ENCODE measurements at places on chromosomes 5 and 9.

DNA sequence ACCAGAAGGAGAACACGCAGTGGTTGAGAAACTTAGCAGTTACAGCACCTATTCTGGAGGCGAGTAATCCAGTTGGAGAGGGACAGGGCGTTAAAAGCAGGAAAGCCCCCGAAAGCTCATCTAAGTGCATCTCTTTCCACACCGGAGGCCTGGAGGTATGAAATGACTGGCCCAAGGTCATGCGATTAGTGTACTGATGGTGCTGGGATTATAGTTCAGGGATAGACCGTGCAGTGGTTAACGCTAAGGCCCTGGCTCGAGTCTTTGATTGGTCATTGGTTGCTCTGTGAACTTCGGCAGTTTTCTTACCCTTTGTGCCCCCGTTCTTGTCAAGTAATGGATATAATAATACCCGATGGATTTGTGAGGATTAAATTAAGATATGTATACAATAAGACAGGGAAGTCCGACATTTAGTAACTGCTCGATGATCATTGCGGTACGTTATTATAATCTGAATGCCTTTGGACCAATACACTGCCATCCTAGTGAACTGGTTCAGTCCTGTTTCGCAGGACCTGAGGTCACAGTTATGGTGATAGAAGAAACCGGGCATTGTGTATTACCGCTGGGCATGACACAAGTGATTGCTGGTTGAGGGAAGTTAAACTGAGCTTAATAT, 960 bp downstream of the CANX start:
- DNase-seq: no peak

- DNase-seq: no peak
Measured at GRCh38 chr5:35811108-35811741, 45.5 kb upstream of the IL7R start.

GRCh38 chr5:151592855-151593408, 1.8 kb upstream of the FAT2 start:
- no peak for DNase-seq

GRCh38 chr5:132002757-132003156, 8.7 kb downstream of the ACSL6 start:
- DNase-seq: no peak

GRCh38 chr5:619444-619843, 7.3 kb downstream of the CEP72 start:
- no peak for DNase-seq

- DNase-seq: no peak
Measured at GRCh38 chr9:21958833-21959232, 35.4 kb downstream of the CDKN2A start.

DNA sequence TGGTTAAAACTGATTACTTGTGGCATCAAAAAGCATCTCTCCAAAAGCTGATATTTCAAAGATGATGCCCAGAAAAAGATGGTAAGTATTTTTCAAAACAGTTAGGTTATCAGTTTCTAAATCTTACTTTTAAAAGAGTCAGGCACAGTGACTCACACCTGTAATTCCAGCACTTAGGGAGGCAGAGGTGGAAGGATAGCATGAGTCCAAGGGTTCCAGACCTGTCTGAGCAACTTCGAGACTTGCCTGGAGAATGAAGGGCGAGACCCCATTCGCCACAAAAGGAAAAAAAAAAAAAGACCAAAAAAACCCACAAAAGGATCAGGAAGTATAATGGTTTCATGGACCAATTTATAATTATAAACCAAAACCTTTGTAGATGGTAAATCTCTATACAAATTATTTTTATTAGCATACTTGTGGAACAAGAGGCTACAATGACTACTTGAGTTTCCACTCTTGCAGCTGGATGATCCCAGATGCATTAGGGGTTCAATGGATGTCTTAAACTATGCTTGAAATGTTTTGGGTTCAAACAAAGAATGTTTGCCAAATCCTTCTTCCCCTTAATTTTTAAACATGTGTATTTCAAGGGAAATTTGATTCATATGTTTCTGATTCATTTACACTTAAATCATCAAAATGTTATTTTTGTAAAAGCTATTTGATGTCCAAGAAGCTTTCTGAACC, 96.1 kb downstream of the ADAMTSL1 start:
- DNase-seq: no peak

DNA sequence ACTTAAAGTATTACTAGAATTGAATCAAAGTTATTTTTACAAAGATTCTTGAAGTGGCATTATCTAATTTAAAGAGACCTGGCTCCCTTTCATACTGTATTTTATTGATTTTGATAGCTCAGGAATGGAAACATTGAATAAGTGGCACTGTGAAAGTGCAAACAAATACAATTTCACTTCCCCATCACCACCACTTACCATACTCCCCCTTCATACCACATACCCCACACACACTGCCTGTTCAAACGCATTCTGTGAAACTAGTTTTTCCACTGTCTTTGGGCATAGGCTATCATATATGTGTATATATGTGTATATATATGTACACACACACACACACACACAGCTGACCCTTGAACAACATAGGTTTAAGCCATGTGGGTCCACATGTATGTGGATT, 62.1 kb upstream of the ATG10 start:
- DNase-seq: no peak

DNA sequence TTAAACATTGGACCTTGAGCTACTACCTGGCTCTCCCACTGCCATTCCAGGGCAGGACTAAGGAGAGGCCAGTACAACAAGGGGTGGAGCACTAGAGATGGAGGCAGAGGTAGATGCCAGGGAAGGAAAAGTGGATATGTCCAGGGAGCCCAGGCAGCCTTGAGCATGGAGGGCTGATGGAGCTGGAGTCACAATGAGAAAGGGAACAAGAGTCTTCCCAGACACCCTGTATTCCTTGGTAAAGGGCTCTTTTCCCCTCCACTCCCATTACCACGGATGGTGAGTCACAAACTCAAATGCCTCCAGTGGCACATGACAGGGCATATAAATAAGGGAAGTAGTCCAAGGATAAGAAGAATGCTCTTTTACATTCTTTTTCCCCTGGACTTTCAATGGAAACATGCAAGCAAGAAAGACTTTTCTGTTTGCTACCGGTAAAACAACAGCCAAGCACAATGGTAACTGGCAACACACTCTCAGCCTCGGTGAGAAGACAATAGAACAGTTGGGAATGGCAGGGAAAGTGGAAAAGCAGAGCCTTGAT, 16.7 kb downstream of the ERAP1 start:
- no peak for DNase-seq

GRCh38 chr9:123456011-123456410, 100.0 kb downstream of the CRB2 start:
- DNase-seq: no peak

GRCh38 chr9:69174616-69175463, 763 bp downstream of the TJP2 start:
- peak; percentile 87 for DNase-seq

GRCh38 chr5:95647886-95648860, 1.6 kb downstream of the RFESD start:
- DNase-seq: no peak

GRCh38 chr9:136336156-136336870, 9.0 kb downstream of the GPSM1 start:
- no peak for DNase-seq

DNA sequence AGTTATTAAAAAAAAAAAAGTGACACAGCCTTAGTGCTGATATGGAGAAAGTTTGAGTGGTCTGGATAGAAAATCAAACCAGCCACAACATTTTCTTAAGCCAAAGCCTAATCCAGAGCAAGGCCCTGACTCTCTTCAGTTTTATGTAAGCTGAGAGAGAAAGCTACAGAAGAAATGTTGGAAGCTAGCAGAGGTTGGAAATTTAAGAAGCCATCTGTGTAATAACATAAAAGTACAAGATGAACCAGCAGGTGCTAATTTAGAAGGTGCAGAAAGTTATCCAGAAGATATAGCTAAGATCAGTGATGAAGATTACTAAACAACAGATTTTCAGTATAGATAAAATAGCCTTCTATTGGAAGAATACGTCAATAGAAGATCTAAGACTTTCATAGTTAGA, 102.9 kb downstream of the GHR start:
- DNase-seq: no peak

DNA sequence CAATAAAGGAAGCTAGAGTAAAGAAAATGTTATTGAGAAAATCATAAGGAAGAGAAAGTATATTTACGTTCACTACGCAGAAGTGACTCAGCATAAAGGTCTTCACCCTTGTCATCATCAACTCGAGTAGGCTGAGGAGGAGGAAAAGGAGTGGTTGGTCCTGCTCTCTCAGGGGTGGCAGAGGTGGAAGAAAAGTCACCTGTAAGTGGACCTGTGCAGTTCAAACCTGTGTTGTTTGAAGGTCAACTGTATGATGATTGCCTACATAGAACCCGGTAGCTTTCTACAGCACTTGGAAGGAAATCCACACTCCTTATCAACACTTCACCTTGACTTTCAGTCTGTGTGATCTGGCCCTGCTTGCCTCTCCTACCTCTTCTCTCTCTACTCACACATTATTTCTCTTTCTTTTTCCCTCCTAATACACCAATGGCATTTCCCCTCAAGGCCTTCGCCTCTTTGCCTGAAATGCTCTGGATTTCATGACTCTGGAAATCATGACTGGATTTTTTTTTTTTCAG, 109.3 kb upstream of the CPEB4 start:
- no peak for DNase-seq

DNA sequence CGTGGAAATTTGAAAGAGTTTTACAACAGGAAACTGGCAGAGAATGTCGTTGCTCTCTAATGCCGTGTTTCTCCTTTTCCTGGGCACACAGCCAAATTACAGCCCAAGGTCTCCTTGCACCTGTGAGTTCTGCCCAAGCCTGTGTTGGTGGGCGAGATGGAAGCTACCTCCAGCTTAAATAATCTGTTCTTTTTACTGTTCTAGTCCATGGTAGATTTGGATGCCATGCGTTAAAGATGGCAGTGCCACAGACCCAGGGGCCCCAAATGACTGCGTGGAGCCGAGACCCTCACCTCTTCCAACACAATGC, 92.6 kb upstream of the IRX4 start:
- no peak for DNase-seq

DNA sequence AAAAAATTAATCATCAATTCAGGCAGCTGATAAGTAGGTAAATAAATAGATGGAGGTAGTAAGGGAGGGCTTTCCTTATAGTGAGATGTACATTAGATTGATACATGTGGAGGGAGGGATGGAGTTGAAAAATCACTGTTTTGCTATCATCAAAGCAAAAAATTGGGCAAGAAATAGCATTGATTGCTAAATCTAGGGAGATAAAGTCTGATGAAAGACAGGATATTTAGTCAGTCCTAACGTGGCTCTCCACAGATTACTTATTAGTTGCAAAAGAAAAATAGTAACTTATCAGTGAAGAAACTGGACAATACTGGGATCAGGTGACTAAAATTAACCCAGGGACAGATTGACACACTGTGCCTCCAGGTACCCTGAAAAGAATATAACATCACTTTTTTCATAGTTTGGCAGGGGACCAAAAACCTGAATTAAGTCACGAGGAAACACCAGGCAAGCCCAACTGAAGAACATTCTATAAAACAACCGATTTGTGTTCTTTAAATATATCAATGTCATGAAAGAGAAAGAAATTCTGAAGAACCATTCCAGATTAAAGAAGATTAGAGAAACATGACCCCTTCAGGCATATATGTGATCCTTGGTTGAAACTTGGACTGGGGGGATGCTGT, 27.1 kb upstream of the GOLPH3 start:
- no peak for DNase-seq

DNA sequence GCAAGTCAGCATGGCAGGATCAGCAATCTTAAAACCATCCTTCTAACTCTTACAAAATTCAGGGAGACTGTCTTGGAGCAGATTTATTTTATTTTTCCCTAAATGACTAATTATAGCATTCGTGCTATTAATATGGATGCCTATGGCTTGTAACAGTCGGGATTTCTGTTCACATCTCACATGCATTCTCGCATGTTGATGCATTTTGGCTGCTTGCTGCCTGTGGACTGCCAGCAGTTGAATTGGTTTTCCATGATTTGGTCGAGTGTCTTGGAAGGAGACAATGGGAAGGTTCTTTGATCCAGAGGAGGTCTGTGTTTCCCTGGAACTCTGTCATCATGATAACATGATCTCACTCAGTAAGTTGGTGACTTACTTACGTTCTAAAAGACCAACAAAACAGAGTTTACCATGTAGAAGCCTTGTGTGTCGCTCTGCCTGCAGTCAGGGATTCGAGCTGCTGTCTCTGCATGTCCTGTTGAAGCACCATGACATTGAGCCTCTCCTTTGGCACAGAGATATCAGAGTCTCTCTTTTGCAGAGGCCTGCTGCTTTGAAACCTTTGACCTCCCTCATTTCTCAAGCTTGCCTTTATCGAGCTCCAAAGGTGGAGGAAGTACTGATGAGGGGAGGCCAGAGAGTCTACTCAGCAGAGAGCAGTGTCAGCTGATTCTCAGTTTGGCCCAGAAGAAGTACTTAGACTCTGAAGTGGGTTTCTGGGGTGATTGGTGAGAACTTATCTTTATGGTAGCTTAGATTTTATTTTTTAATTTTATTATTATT, 82.4 kb downstream of the ARHGAP26 start:
- DNase-seq: no peak

DNA sequence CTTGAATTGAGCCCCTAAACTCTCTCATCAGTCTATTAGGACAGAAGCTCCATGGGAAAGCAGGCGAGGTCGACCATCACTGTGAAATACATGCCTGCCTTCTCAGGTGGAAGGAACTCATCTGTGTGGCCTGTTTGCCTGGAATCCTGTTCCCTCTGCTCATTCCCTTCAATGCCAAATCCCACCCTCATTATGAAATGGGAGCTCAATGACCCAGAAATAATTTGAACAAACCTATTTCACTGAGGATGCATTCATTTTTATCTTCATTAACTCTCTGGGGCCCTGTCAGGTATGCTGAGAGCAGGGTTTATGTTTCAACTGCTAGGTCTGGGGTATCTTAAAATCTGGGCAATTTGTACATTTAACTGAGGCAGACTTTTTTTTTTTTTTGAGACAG, 142.2 kb downstream of the MED27 start:
- DNase-seq: no peak

- no peak for DNase-seq
Measured at GRCh38 chr5:152066784-152067183, 142.1 kb upstream of the GLRA1 start.

- no peak for DNase-seq
Measured at GRCh38 chr9:126155756-126156664, 170.6 kb upstream of the MVB12B start.

DNA sequence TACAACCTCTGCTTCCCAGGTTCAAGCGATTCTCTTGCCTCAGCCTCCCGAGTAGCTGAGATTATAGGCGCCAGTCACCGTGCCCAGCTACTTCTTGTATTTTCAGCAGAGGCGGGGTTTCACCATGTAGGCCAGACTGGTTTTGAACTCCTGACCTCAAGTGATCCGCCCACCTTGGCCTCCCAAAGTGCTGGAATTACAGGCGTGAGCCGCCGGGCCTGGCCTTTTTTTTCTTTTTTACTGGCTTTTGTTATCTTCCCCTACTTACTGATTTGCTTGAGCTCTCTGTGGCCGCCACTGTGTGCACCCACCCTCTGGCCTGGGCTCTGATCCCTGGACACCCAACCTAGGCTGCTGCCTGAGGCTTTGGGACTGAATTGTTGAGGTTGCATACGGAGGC, 60.3 kb downstream of the ANKRD33B start:
- DNase-seq: no peak

DNA sequence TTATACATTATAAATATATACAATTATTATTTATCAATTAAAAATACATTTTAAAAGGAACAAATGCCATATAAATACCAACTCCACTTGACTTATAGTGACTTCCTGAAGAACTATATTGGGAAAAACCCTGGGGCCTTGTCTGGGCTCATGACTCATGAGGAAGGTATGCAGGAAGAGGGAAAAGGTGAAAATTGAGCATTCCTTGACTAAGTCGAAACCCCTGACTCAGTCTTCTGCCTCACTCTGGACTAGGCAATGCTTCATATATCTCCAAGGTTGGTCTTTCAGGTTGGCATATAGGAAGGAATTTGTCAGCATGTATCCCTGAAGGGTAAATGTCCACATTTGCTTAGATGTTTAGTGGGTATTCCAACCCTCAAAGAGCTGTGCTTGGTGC, 78.5 kb downstream of the SH3TC2 start:
- DNase-seq: no peak
